ENCODE measurements at places on chromosomes 12 and 14. TPM values are rescaled to one million over a fixed set of nuclear protein-coding genes. Genes with fewer than 3 reads are reported as not detected.

GLI1 gene
- 13.0 TPM for total RNA-seq

GRCh38 chr14:32683679-32684078, 255.0 kb upstream of the NPAS3 start:
- no peak for DNase-seq

DNA sequence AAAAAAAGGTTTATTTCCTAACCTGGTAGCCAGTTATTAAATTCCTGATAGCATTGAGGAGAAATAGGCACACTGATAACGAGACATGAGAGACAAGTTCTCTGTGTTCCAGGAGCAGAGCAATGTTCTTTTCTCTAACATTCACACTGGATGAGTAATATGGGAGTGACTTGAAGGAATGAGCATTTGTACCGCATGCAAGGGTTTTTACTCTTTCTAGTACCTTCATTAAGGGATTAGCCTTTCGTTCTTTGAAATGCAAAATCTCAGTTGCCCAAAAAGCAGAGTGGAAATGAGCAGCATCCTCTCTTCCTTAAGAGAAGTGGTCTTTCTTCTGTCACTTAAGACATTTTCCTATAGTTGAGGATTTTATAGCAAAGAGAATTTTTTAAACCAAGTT, 54.7 kb downstream of the FGD4 start:
- no peak for DNase-seq

- DNase-seq: no peak
Observed at GRCh38 chr12:3757261-3757660, 4.4 kb upstream of the CRACR2A start.

DNA sequence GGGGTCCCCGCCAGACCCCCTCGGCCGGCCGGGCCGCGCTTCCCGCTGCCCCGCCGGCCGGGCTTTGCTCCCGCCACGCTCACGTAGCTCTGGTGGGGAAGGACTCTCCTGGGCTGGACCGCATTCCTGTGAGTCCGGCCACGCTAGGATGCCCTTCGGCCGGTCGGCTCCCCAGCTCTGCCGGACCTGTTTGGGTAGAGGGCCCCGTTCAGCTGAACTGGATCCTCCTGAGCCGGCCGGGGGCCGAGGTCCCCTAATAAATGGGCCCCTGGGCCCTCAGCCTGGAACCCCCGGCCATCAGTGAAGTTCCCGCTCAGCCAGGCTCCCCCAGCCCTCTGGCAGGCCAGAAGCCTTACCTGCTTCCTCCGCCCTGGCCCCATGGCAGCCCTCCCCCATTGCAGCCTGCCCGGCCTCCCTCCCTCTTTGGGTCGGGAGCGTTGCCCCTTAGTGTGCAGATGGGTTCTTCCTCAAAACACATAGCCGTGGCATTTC, 593 bp downstream of the UNC119B start:
- DNase-seq: no peak

DNA sequence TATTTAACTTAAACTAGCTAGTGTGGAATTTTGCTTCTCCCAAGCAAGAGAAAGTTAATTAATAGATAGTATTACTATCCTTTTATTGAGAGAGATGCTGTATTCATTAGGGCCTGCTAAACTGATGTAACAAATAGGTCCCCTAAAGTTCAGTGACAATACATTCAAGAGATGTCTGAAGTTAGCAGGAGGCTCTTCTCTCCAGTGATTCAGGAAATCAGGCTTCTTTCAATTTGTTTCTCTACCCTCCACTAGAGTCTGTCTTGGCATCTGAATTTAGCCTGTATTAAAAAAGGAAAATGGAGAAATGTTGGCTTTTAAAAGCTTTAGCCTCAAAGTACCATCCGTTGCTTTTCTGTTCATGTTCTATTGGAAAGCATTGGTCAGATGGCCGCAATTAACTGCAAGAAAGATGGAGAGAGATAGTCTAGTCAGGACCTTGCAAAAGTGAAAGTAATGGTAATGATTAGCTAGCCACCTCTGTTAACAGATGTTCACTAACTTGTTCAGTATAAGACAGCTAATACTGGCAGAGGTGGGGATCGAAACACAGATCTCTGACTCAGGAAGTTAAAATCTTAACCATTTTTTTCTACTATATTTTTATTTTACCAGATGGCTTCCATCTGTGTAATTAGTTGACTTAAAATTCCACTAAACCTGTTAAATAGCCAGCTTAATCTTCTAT, 786.8 kb downstream of the TMTC2 start:
- DNase-seq: no peak

MFAP5 gene
- total RNA-seq: 186 TPM

GRCh38 chr12:115467531-115467930, 783.6 kb upstream of the TBX3 start:
- DNase-seq: no peak
